ENCODE measurements at places on chromosomes 1 and 21. TPM values are rescaled to one million over a fixed set of nuclear protein-coding genes. Genes with fewer than 3 reads are reported as not detected.

The LAPTM5 gene
- 1.9 TPM for total RNA-seq

The DMBX1 gene
- 0.05 TPM for total RNA-seq

The PKP1 gene
- 0.44 TPM for total RNA-seq

The KIF14 gene
- 17.8 TPM for total RNA-seq

The PKLR gene
- total RNA-seq: 0.13 TPM
